ENCODE measurements at places on chromosomes 2 and 18.

GRCh38 chr2:78024996-78025395 is 502.8 kb upstream of the LRRTM4 start:
- DNase-seq, result no peak

- DNase-seq, result no peak
Observed at GRCh38 chr2:127577503-127577902, 42.0 kb downstream of the MYO7B start.

GRCh38 chr2:201248288-201248844 is 12.0 kb upstream of the CASP8 start:
- no peak for DNase-seq

DNA sequence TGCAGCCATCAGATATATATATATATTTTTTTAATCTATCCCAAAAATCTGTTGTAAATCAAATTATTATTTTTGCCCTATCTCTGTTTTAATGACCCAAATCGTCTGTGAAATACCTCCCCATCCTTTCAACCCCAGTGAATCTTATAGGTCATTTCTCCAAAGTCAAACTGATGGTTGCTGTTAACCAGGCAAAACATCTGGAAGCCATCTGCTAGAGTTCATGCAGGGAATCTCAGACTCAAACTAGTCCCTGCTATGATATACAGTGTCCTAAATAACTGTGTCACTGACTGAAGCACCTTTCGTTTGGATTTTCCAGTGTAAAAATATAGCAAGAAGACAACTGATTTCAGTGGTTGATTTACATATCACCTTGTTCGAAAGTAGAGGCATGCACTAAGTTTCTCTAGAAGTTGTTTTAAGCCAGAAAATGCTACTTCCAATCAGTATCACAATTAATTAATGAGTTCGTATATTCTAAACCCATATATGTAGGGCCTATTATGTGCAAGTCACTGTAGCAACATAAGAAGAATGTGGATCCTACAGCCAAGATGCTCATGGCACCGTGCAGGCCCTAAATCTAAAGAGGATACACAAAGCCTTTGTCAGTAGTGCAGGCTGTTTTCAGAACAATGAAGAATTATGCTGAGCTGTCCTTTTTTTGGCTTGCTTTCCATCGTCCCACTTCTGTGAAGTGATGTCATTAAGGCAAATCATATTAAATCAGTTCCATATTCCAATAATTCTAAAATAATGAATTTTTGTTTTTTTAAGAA is 566.0 kb downstream of the STK39 start:
- DNase-seq, result no peak
